ENCODE measurements at places on chromosomes 4 and X.

DNA sequence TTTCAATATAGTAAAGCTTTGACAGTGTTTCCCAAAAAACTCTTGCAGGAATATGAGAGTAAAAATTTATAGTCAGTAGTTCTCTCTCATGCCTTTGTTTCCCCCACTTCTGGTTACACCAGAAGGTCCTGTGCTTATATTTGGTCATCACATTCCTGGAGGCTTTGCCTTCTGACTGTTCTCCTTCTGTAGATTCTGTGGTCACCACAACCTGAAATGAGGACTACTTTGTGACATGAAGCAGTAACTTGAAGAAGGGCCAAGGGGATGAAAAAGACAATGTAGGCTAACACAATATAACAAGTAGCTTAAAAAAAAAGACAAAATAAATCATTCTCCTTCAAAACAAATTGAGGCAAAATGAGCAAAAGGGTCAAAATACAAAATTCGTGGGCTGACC is 366.2 kb upstream of the NR3C2 start:
- DNase-seq: no peak

DNA sequence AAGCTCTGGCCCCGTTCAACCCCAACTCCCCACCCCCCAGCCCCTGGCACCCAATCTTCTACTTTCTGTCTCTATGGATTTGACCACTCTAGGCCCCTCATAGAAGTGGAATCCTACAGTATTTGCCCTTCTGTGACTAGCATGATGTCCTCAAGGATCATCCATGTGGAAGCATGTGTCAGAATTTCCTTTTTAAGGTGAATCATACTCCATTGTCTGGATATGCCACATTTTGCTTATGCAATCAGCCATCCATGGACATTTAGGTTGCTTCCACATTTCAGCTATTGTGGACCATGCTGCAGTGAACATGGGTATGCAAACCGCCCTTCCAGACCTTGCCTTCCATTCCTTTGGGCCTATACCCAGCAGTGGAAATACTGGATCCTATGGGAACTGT is 15.5 kb downstream of the CCNQ start:
- no peak for DNase-seq

GRCh38 chrX:9171841-9172463 is 138.0 kb upstream of the FAM9B start:
- no peak for DNase-seq

DNA sequence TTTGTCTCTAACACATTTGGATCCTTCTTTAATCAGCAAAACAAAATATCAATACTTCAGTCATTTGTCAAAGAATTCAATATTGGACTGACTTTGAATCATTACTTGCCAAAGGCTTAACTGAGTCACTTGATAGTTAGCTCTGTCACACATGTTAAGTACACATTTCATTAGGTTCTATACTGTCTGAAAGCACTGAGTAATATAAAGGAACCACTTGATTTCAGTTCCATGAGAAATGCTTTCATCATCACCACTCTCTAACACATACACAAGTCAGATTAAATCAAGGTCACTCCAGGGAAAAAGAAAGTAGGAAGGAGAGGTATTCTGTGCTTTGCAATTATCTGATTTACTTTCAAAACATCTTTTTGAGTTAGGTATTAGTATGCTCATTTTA is 1233.1 kb downstream of the C4orf33 start:
- DNase-seq: no peak

DNA sequence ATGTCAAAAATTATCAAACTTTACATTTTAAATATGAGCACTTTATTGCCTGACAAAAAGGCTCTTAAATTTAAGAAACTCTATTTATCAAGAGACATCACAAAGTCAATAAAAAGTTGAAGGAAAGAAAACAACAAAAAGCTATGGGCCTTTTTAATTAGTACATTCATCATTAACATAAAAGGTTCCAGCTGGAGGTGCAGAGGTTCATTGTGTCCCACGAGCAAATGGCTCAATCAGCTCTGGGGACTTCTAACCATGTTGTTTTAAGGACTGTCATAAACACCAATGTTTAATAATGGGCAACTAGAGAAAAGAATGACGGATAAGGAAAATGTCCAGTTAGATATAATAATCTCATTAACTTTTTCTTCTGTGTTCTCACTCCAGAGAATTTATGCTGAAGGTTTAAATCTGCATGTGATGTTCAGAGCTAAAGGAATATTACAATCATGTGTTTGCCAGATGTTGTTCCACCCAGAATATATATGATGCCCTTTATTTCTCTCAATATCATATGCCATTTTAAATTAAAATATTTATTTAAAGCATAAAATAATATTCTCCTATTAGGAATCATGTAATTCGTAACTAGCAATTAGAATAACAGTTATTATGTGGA is 840.3 kb upstream of the ADGRL3 start:
- DNase-seq: no peak

DNA sequence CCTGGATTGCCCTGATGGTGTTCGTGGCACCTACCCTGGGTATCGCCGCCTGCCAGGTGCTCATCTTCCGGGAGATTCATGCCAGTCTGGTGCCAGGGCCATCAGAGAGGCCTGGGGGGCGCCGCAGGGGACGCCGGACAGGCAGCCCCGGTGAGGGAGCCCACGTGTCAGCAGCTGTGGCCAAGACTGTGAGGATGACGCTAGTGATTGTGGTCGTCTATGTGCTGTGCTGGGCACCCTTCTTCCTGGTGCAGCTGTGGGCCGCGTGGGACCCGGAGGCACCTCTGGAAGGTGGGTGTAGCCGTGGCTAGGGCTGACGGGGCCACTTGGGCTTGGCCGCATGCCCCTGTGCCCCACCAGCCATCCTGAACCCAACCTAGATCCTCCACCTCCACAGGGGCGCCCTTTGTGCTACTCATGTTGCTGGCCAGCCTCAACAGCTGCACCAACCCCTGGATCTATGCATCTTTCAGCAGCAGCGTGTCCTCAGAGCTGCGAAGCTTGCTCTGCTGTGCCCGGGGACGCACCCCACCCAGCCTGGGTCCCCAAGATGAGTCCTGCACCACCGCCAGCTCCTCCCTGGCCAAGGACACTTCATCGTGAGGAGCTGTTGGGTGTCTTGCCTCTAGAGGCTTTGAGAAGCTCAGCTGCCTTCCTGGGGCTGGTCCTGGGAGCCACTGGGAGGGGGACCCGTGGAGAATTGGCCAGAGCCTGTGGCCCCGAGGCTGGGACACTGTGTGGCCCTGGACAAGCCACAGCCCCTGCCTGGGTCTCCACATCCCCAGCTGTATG is 1.8 kb downstream of the AVPR2 start:
- no peak for DNase-seq

Data from HuH-7.5 (cell line).